CMK (cell line): ENCODE measurements at places on chromosomes 4 and X.

GRCh38 chr4:129446074-129446473, 350.1 kb downstream of the C4orf33 start:
- DNase-seq = no peak

- no peak for DNase-seq
These were observed 48.4 kb downstream of the PRKG2 start for GRCh38 chr4:81166458-81167160.

DNA sequence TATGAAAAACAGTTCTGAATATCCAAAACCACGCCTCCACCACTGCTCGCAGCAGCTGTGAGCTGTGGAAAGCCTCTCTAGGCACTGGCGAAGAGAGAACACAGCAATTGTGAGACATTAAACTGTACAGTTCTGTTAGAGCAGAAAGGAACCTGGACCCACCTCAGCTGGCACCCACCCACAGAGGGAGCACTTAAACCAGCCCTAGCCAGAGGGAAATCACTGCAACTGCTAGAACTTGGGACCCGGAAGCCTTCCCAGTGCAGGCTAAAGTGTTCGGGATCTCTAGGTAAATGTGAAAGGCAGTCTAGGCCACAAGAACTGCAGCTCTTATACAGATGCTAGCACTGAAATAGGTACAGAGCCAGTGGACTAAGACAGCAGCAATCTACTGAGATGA, 308.8 kb downstream of the PRR32 start:
- DNase-seq = no peak

DNA sequence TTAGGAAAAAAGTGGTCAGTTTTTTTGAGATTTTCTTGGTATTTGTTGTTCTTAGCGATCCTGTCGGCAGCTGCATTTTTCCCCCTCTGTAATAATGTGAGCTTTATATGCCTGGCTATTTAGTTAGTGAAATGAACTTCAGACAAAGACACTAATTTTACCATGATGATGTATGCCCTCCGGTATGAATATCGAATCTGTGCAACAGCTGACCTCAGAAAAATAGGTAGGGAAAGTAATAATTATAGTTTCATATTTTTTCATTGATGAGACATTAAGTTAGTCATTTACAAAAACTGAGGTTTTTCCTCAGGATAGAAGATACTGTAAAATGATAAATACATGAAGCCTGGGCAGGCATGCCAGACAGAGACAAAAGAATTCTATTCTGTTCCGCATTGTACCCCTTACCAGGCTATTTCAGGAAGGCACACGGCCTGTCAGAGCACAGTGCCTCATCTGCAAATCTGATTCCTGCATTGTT, 155.8 kb downstream of the SHROOM3 start:
- no peak for DNase-seq

- DNase-seq = no peak
These were observed 114.3 kb downstream of the QDPR start for GRCh38 chr4:17397611-17398010.

DNA sequence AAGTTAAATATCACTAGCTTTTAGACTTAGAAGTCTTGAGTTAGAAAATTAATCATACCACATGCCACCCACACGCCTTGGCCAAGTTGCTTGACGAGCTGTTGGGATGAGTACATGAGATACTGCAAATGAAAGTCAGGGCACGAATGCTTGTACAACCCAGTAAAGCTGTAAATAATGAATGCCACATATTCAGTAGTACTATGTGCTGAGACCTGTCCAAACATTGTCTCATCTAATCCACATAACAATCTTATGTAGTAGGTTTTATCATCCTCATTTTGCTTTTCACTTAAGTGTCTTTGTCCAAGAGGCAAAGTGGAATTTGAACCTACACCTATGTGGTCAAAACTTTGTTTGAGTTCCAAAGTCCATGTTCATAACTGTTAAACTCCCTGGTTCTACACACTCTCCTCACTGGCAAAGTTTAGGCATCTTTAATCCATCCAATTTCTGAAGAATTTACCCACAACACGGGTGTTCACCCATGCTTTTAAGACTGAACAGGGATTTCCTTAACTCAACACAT, 74.1 kb downstream of the LDB2 start:
- no peak for DNase-seq

DNA sequence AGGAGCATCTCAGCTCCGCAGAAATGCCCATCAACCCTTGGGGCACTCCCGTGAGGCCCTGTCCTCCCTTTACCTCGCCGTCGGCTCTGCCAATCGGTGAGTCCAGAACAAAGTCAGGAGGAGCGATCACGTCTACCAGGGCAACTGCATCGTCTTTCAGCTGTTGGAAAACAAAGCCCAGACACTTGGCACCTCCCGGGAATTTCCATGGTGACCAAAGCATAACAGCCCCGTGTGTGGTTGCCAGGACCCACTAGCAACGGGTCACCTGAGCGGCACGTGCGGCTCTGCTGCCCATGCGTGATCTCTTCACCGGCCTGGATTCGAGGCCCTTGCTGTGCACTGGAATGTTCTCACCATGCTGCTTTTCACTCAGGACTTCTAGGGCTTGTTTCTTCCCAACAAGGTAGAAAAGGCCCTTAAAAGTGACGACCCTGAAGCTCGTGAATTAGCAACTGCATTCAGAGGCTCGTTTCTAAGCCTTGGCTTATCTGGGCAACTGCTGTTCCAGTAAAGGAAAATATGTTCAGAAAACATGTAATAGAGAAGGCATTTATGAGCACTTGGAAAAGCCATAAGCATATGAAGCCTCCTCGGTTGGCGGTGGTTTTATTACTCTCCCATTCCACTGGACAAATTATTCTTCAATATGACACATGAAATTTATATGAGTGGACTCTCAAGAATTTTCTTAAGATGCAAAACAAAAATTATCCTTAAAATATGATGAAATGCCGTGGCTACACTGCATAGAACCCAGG, 69.5 kb downstream of the ACOX3 start:
- DNase-seq = no peak

GRCh38 chr4:1055721-1056590, 44.5 kb downstream of the FGFRL1 start:
- DNase-seq = no peak

DNA sequence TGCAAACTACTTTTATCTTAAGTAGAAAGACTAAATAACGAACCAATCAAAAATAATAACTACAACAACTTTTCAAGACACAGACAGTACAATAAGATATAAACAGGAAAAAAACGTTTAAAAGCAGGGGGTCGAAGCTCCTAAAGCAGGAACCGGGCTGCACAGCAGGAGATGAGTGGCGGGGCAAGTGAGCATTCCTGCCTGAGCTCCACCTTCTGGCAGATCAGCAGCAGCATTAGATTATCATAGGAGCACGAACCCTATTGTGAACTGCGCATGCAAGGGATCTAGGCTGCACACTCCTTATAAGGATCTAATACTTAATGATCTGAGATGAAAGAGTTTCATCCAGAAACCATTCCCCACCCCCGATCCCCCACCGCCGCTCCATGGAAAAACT, 146.2 kb downstream of the TEX11 start:
- DNase-seq = no peak

- DNase-seq = no peak
These were observed 134.5 kb upstream of the NLGN4X start for GRCh38 chrX:6363188-6363587.

DNA sequence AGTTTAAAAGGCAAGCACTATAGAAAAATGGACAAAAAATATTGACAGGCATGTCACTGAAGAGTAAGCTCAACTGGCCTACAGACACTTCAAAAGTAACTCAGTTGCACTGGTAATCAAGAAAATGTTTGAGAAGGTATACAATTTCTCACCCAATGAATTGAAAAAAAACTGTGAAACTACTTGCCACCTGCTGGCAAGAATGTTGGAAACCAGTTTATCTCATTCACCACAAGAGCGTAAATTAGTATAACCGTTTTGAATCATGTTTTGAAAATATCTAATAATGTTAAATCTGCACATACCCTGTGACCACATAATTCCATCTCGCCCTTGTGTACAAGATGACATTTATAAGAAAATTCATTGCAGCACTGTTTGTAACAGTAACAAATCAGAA, 31.7 kb downstream of the TXK start:
- no peak for DNase-seq

GRCh38 chr4:105930698-105931097, 35.4 kb downstream of the NPNT start:
- DNase-seq = no peak

- no peak for DNase-seq
These were observed 210.7 kb downstream of the PPP1R2C start for GRCh38 chrX:42567268-42567667.

DNA sequence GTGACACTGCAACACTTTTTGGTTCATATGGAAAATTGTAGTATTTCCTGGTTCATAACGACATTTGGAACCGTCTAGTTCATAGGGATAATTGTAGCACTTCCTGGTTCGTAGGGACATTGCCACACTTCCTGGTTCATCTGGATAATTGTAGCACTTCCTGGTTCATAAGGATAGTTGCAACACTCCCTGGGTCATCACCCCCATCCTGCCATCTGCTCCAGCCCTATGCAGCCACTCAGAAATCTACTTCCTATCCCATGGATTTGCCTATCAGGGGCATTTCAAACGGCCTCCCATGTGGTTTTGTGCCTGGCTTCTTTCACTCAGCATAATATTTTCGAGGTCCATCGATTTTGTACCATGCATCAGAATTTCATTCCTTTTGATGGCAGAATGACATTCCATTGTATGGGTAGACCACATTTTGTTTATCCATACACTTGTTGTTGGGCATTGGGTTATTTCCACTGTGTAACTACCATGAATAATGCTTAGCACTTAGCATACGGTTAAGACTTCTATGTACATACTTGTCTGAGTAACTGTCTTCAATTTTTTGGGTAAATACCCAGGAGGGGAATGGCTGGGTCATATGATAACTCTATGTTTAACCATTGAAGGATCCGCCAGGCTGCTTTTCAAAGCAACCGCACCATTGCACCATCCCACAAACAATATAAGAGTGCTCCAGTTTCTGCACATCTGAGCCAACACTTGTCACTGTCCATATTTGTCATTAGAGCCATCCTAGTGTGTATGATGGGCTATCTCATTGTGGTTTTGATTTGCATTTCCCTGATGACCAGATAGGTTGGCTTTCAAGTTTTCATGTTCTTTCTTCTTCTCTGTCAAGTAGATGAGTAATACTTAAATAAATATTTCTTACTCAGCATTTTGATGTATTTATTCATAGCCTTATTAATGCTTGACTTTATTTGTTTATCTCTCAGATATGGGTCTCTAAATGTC, 58.3 kb upstream of the CD99 start:
- no peak for DNase-seq

DNA sequence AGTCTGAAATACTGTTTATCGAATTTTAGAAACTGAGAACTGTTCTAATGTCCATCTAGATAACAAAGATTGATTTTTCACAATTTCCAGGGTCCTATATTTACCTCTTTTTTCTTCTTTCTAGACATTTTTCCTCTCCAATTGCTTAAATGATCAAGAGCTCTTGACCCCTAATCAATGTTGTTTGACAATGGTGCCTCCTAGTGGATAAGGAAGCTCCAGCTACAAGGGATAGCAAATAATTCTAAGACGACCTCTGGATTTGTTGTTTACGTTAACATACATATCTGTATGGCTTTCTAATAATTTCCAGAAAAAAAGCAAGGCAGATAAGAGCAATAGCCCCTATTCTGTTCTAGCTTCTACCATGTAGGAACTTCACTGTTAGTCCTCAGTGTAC, 35.8 kb downstream of the GPR82 start:
- DNase-seq = no peak

DNA sequence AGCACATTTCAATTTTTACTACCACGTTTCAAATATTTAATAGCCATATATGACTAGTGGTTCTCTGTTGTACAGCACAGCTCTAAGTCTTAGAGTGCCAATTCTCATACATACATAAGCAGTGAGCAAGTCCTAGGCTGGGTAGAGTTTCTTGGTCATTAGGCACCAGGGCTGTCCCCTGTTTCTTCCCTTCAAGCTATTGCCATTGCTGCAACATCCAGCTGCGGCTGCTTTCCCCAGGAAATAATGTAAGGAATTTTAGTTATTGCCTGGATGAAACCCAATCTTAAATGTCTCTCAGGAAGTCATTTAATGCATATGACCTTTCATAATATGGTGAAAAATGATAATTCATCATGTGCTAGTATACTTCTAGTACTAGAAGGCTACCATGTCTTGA, 74.1 kb upstream of the PPP3CA start:
- DNase-seq = no peak

- peak; percentile 49 for DNase-seq
These were observed 162.8 kb downstream of the FBXO8 start for GRCh38 chr4:174120446-174121295.

DNA sequence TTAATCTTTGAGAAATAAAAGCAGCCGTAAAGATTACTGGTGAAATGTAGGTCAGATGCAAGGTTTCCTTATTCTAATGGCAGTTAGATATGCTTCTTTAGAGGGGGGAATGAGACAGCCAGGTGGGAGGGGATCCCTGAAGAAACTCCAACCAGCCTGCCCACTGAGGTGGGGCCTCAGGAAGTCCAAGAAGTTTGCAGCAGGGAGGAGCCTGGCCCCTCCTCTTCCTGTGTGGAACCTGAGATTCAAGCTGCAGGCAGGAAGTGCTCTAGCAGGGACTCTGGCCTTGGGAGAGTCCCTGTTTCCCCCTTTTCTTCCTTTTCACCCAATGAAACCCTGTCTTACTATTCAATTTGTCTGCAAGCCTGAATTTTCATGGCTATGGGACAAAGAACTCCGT, 101.4 kb upstream of the SLITRK2 start:
- DNase-seq = no peak

- DNase-seq = no peak
These were observed 35.9 kb upstream of the STK26 start for GRCh38 chrX:131987252-131987651.

- no peak for DNase-seq
These were observed 21.1 kb upstream of the STIM2 start for GRCh38 chr4:26839534-26839951.

DNA sequence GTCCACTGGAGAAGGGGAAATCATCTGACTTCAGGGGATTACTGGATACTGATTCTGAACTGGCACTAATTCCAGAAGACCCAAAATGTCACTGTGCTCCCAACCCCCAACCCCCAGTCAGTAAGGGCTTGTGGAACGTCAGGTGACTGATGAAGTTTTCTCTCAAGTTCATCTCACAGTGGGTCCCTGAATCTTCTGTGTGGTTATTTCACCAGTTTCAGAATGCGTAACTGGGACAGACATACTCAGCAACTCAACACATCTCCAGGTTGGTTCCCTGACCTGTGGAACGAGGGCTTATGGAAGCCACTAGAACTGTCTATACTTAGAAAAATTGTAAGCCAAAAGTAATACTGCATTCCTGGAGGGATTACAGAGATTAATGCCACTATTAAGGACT, 45.3 kb downstream of the DDX60L start:
- DNase-seq = no peak

- no peak for DNase-seq
These were observed 836 bp upstream of the LNX1 start for GRCh38 chr4:53592122-53592521.

DNA sequence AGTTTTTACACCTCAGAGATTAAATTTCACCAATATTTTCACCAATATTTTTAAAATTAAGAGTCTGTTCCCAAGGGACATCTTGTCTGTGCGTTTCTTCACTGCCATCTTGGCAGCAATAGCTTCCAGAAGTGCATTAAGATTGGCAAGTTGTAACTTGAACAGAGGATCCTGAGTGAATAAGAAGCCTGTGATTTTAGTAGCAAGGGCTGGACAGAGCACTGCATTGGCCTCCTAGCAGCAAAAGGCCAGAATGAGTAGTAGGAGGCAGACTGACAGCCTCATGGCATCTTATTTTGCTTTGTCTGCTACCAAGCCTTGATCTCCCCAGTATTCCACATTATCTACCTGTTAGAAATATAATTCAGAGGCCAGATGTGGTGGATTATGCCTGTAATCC, 138.4 kb downstream of the CPE start:
- no peak for DNase-seq
